ENCODE measurements at places on chromosomes 1 and 21.
A peak's percentile ranks its signal among the peaks of the same experiment; 100 is the strongest.

GRCh38 chr1:156894001-156894400, 483 bp downstream of the PEAR1 start:
- DNase-seq: no peak

- DNase-seq: no peak
Observed at GRCh38 chr1:173580071-173580470, 22.8 kb downstream of the SLC9C2 start.

- no peak for DNase-seq
Observed at GRCh38 chr1:29642519-29642918, 406.2 kb downstream of the PTPRU start.

DNA sequence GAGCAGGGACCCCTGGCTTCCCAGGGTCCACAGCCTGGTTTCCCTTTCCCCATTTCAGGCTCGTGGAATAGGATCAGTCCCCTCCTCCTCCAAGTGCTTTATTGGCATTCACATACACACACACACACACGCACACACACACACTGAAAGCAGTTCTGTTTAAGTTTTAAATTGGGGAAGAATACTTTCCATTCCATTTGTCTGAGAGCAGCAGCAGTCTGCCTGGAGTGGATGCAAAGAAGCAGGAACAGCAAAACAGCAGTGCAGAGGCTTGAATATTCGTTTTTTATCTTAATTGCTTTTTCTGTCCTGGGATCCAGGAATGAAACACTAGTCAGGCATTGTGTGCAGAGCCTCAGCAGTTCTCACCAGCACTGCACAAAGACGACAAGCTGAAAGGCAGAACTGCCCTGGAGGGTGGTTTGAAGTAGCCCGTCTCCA, 7.1 kb downstream of the CYB561D1 start:
- DNase-seq: no peak

- no peak for DNase-seq
Observed at GRCh38 chr1:89598450-89599331, 34.2 kb upstream of the LRRC8C start.

GRCh38 chr1:36883315-36883949, 150.9 kb downstream of the GRIK3 start:
- DNase-seq: no peak

GRCh38 chr1:178101654-178102053, 7.8 kb downstream of the RASAL2 start:
- DNase-seq: no peak

GRCh38 chr1:66523562-66523961, 10.4 kb upstream of the SGIP1 start:
- DNase-seq: no peak

- no peak for DNase-seq
Observed at GRCh38 chr1:43822040-43822690, 111.4 kb upstream of the ARTN start.

DNA sequence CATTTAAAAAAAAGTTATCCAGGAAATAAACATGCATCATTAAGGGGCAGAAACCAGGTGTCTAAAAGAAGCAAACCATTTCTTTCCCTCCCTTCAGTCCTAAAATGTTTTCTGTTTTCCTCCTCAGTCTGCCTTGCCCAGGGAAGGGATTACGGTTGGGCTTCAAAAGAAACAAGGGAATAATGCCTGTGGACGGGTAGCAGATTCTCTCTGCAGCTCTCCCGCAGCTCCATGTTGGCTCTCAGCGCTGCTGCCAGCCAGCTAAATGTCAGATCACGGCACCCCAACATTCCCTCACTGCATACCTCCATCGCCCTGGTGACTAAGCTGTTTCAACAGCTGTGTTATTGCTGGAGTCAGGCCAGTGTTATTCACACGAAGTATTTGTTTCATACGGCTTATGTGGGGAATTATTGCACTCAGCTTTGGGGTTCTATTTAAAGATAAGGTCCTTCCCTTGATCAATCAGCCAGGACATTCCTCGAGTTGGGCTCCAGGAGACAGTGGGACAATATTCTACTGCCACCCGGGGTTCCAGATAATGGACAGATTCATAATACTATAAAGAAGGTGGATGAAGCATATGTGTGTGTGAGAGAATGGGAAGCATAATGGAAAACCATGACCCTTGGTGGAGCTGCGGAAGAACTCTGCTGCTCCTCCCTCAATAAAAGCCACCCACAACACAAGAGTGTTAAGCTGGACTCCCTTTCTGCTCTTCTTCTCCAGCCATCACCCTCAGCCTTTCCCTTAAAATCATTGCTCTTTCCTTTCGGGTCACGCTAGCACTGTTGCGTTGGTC, 58.2 kb downstream of the WLS start:
- peak; percentile 71 for DNase-seq

- no peak for DNase-seq
Observed at GRCh38 chr1:150160964-150161621, 11.4 kb downstream of the PLEKHO1 start.

DNA sequence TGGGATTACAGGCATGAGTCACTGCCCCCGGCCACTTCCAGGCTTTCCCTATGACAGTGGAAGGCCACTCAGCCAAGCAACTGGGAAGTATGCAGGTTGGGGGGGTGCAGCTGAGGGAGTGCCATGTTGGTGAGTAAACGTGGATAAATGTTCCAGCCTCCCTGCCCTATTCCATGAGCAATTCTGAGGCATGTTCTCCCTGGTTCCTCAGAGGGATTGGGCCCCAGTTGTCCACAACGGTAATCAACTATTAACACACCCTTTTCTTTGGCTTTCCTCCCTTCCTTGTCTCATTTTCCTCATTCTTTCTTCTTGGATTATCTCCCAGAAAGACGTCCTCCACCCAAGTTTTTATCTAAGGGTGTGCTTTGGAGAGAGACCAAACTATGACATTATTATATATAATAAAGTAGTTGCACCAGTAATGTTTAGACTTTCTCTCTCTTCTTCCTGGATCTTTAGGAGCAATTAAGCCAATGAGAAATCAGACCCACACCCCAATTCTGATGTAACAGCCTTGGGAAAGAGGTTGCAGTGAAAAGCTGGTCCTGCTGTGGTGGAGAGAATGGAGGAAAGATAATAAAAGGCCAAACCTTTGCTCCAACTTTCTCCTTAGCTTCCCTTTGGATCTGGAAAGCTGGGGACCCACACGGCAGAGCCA, 6.8 kb upstream of the SLAMF9 start:
- DNase-seq: peak; percentile 77

GRCh38 chr1:154558720-154559465, 431 bp upstream of the UBE2Q1 start:
- DNase-seq: peak; percentile 99

- DNase-seq: no peak
Observed at GRCh38 chr21:43835050-43835449, 30.0 kb upstream of the AGPAT3 start.

- no peak for DNase-seq
Observed at GRCh38 chr1:60600532-60600931, 481.8 kb upstream of the NFIA start.

GRCh38 chr1:10217748-10218441, 7.5 kb downstream of the KIF1B start:
- no peak for DNase-seq

DNA sequence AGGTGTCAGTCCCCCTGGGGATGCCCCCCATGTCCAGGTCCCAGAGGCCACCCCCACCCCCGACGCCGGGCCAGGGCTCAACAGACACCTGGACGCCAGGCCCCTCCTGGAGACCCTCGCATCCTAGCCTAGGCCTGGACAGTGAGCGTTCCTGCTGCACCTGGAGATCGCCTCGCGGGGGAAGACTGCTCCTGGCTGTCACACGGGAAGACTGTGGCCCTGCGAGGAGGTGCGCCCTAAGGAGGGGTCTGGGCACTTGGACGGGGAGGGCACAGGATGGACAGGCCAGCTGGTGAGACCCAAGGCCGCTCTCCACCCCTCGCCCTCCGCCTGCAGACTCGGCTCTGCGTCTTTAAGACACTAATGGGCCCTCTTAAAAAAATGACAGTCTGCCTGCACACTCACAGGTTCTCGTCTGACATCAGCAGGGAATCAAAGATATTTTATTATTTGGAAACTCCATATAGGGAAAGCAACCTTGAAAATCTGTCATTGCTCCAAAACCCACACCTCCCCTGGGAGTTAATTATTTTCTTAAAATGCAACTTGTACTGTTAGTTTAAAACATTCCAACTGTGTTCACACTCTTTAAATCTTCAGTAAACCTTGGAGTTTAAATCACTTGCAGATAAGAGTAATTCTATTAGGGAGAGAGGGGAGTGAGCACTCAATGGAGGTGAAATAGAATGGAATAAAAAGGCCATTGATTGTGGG, 45.6 kb upstream of the ACTRT2 start:
- DNase-seq: no peak

DNA sequence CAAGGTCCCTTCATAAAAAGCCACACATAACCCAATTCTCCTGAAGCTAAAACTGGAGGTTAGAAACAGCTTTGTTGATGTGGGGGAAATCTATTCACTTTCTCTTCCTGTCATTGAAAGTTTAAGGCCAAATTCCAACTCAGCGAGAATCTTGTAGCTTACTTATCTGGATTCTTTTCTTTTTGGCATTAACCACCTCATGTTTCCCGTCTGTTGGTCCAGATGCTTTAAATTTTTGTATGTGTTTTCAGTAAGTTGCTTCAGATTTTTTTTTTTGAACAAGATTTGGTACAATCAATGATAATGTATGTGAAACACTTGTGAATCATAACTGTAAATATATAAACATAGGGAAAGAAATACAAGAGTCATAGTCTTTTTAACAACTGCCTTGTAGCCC, 33.7 kb upstream of the NEK7 start:
- no peak for DNase-seq

GRCh38 chr1:88891951-88892340, 579 bp upstream of the GTF2B start:
- no peak for DNase-seq

- DNase-seq: no peak
Observed at GRCh38 chr1:3261969-3262579, 192.4 kb upstream of the ARHGEF16 start.

DNA sequence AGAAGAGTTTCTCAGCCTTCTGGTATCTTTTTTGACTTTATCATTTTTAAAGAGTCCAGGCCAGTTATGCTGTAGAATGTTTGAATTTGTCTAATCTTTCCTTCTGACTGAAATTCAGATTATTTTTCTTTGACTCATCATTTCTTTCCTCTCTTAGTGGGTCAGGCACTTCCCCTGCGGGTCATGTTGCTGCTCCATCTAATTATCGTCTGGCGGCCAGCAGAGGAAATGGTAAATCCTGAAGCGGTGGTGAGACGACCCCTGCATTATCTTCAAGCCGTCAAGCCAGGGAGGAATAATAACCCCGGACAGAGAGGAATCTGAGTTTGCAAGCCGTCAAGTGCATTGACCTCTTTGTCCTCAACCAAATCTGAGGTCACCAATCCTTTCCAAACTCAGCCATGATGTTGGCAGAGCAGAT, 102.1 kb downstream of the ADSS2 start:
- no peak for DNase-seq

GRCh38 chr1:96865731-96866685, 144.4 kb downstream of the PTBP2 start:
- DNase-seq: no peak

GRCh38 chr1:150696995-150697927, at the start of gene GOLPH3L:
Gene GOLPH3L (minus strand): TSS chr1:150697154. CDS start chr1:150694838, 2,316 bp downstream.
- DNase-seq: peak; percentile 92

DNA sequence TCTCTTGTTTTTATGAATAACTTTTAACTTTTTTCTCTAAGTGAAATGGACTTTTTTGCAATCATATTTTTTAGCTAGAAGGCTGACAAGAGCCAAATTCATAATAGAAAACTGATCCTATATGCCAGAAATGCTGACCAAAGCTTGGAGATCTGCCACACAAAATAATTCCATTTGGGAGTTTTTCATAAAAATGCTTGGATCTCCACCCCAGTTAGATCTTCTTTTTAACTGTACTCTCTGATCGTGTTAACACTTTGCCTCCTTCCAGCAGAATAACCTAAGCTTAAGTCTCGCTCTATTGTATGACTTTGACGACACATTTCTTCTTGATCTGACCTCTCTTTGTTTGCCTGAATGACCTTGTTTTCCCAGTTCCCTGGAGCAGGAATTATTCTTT, 16.8 kb downstream of the FLG2 start:
- DNase-seq: no peak

DNA sequence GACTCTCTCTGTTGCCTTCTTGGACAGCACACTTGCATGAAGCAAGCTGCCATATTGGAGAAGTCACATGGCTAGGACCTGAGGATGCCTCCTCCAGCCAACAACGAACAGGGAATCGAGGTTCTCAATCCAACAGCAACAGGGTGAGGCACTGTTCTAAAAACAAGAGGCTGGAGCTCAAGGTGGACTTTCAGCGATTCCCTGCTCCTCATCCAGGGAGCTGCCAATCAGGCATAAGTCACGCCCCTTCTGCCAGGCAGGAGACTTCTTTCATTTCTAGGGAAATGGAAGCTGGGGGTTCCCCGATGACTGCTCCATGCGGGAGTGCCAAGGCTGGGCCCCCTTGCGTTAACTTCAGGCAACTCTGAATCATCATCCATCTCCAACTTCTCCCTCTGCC, 22.7 kb upstream of the IFNAR1 start:
- DNase-seq: no peak

- DNase-seq: no peak
Observed at GRCh38 chr21:30981403-30981802, 56.9 kb downstream of the KRTAP19-8 start.

GRCh38 chr1:162709870-162710269, 77.6 kb downstream of the DDR2 start:
- no peak for DNase-seq

DNA sequence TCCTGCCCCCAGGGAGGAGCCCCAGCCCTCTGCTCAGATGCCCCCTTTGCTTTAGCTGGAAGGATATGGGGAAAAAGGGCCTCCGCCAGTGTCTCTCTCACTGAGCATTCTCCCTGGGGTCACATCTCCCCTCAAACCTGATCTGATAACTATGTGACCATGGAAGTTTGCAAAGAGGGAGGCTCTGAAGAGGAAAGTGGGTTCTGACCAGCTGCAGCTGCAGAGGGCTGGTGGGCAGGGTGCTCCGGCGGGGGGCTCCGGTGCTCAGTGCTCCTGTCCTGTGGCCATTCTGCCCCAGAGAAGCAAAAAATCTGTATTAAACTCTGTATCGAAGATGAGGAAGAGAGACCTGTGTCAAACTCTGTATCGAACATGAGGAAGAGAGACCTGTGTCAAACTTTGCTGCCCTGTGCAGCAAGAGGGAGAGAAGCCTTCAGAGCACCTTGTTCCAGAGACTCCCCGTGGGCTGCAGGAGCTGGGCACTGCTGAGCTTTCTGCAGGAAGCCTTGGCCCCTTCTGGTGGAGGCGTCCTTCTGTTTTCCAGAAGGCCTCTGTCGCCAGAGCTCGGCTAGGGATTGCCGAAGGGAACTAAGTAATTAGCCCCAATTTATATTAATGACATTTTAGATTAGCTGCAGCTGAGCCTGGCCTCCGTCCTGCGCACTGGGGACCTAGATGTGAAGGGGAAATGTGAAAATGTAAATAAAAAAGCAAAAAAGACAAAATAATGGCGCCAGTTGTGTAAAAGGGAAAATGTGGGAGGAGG, 186.2 kb upstream of the C1orf174 start:
- no peak for DNase-seq

DNA sequence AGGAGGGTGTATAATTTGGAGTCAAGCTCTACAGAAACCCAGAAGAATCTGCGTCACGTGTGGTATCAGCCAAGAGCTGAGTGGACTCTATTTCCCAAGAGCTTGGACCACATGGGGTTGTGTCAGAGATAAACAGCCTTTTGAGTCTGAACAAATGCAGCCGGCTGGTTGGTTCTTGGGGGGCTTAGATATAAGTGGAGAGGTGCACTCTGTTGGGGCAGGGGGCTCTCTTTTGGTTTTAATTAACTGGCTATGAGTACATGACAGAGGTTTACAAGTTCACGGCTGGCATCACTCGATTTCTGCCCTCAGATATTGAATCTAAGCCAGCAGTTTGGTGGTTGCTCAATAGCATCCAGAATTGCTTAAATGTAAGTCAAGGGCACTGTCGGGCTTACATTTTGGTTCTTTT, 501 bp upstream of the MRAP start:
- DNase-seq: no peak
